ENCODE measurements at places on chromosomes 1 and 21.

DNA sequence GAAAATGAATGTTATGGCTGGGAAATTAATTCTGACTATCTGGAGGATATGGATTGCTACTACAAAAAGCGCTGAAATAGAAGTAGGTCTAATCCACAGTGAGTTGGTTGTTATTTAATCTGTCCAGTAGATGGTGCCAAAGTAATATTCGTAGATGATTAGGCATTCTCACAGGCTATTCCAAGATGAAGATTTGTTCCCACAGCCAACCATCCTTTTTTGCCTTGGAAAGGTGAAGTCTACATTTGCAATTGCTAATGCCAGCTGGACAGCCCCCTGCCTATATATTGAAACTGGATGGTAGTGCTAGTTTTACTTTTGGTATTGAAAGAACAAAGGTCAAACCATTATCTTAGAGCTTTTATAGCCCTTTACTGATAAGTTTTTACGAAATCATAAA, 43.8 kb downstream of the RBM11 start:
- peak; percentile 31 for DNase-seq

DNA sequence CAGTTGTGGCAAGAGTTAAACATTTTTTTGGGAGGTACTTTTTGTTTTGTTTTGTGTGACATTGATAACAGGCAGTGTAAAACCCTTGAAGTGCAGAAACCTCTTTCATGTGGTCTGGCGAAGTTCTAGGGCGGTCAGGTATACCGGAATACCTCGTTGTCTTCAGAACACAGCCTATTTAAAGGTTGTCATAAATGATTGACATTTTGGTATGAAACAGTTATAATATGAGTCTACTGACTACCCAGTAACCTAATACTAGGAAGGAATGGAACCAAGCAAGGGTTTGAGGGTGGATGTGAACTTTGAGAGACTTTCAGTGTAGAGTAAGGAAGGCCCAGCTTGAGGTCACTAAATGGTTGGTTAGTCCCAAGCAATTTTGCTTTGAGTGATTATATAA, 40.5 kb downstream of the PATJ start:
- peak; percentile 68 for DNase-seq

- DNase-seq, result peak; percentile 66
Observed at GRCh38 chr1:117060441-117061317, 553 bp downstream of the TTF2 start.

GRCh38 chr1:165056914-165057313, 299.6 kb downstream of the LMX1A start:
- DNase-seq, result no peak

DNA sequence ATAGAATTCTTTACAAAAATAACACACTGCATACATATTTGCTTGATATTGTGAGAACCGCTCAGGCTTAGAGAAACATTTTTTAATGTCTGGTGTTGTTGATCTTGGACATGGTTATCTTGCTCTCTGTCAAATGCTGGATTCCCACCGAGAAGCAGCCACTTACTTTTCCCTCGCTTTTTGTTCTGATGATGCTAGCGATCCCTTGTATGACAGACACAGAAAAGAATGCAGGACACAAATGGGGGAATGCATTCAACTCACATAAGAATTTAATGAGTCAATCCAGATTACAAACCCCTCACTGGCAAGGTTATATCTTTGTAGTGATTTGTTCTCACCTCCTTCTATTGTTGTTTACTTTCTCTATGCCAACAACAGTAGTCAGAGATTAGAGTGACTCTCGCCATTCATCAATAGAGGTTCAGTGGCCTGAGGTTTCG, 76.8 kb upstream of the AKT3 start:
- no peak for DNase-seq

- no peak for DNase-seq
Observed at GRCh38 chr1:183214021-183214970, 28.2 kb downstream of the LAMC2 start.

- no peak for DNase-seq
Observed at GRCh38 chr1:11564237-11564636, 85.3 kb downstream of the DISP3 start.

- no peak for DNase-seq
Observed at GRCh38 chr1:32099426-32099825, 8.4 kb upstream of the KPNA6 start.

DNA sequence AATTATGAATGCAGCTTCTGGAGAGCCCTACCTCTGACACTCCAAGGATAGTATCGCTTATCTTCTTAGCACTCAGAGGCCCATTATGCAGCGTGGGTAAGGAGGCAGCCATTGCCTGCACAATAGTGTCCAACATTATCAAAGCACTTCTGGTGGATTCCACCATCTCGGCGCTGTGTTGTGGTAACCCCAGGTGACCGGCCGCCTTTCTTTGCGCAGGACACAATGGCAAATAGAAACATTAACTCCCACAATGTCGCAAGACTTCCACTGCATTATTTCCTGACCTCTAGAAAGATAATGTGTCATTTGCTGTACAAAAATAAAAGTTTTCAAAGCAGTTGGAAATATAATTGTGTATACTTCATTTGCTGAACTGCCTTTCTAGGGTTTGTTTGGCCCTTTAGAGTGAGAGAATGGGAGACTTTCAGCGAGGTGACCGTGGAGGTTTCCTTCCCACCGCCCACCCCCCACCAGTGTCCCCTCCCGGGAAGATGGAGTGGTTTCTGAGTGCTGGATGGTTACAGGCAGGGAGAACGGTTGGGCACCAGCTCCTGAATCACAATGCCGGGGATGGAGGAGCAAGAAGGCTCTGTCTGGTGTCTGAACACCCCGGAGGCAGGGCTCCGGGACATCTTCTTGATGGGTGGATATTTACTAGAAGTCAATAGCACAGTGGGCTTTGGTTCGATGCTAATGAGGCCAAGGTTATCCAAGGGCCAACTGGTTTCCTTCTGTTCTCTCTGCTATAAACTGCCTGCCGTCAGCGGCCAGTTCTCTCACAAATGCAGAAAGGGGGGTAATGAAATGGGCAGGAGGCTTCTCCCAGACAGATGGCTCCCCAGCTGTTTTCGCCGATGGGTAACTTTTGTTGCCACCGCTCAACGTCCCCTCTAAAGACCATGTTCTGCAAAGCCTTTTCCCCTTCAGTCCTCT, 215.4 kb upstream of the PROX1 start:
- no peak for DNase-seq

- DNase-seq, result no peak
Observed at GRCh38 chr1:159943278-159943640, 2.2 kb downstream of the IGSF9 start.

GRCh38 chr1:83682132-83682531, 316.8 kb downstream of the TTLL7 start:
- no peak for DNase-seq

DNA sequence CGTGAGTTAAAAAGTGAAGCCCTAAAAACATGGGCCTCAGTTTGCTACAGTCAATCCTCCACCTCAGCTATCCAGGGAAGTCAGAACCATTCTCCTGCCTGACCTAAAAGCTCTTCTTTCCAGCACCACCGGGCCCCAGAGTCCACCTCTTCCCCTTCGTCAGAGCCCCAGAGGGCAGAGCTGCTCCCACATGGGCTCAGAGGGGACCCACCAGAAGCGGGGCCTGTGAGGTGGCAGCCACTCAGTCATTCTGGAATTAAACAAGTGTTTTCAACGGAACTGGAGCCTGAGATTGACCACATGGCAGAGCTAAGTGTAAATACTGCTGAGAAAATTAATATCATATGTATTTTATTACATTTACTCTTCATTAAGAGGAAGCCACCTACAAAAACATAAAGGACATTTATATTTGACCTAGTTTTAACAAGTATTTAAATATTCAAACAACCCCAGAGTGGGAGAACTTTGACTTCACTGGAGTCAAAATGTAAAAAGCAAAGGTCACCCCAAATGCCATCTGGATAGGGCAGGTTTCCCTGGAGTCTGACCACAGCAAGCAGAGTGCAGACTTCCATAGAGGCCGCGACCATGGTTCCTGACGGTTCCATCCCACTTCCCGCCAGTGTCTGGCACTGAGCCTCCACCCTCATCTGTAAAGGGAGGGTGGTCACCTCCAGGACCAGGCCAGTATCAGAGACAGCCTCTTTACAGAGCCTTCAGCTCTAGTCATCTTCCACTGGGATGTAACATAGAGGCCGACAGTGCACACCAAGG, 1.8 kb downstream of the SUMO3 start:
- DNase-seq, result no peak

DNA sequence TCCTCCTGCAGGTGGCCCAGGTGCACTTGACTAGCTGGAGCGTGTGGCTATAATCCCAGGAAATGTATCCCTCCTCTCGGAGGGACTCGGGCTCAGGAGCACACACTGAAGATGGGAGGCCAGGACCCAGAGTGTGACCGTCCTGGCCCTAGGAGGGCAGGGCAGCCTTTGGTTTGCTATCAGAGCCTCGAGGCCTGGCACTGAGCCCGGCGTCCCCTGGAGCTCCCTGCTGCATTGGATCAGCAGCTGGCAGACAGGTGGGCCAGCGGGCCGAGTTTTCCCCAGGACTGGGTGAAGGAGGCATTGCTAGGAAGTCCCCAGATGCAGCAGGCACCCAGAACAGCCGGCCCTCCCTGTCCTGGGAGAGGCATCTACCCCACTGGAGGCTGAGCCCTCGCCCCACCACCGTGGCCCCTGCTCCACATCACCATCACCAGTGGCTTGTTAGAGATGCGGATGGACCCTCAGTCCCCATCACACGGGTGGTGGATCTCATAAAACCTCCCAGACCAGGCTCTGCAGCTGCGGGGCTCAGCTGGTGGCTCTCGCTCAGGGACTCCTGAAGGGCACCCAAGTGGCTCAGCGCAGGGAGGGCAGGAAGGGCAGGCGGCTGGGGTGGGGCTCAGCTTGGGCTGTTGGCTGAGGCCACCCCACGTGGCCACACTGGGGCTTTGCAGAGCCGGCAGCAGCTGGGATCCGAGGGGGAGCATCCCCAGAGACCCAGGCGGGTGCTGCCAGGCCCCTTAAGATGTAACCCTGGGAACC, 32.7 kb upstream of the POFUT2 start:
- DNase-seq, result no peak

- no peak for DNase-seq
Observed at GRCh38 chr1:5896706-5897660, 95.2 kb downstream of the NPHP4 start.

- DNase-seq, result peak; percentile 86
Observed at GRCh38 chr1:23528250-23528978, 2.6 kb downstream of the E2F2 start.

DNA sequence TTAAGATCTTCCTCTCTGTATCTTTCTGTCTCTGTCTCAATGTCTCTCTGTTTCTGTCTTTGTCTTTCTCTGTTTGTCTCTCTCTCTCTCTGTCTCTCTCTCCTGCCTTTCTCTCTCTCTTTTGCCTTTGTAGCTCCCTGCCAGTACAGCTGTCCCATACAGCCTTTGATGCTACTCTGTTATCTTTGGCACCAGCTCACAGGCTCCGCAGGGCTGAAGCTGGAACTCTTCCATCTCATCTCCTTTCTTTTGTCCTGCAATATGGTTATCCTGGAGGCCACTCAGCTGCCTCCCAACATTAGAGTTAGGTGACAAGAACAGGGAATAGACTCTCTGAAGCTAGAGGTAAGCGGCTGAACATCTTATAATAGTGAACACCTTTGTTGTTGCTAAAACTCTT, 354.3 kb upstream of the NEGR1 start:
- no peak for DNase-seq

DNA sequence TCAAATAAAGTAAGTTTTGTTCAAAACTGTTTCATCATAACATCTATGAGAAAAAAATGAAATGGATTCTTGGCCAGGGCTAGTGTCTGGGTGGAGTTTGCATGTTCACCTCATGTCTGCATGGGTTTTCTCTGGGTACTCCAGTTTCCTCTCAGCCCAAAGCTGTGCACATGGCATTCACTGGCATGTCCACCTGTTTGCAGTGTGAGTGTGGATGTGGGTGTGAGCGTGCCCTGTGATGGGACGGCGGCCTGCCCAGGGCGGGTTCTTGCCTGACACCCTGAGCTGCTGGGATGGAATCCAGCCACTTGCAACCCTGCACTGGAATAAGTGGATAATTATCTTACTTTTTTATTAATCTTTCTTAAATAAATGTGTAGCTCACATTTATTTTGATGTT, 185.5 kb downstream of the RYR2 start:
- DNase-seq, result no peak

GRCh38 chr1:169086603-169087455, 19.7 kb upstream of the ATP1B1 start:
- no peak for DNase-seq

GRCh38 chr1:20476265-20477038, 9.6 kb downstream of the CAMK2N1 start:
- no peak for DNase-seq

DNA sequence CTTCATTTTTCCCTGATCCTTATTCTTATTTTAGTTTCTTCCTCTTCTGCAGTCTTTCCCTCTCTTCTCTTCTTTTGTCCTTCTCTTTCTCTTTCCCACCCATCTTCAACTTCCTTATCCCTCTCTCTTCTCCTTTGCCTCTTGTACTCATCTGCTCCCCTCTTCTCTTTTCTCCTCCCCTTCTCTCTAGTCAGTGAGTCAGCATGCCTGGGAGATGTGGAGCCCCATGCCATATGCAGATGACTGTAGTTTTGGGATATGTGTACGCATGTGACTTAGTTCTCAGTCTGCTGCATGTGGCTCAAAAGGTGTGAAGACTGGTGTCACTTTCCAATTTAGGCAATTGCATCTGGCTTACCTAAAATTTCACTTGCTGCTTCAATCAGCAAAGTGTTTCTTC, 10.4 kb downstream of the DNAJC6 start:
- no peak for DNase-seq

- no peak for DNase-seq
Observed at GRCh38 chr21:44528634-44528995, 11.4 kb downstream of the KRTAP10-1 start.

DNA sequence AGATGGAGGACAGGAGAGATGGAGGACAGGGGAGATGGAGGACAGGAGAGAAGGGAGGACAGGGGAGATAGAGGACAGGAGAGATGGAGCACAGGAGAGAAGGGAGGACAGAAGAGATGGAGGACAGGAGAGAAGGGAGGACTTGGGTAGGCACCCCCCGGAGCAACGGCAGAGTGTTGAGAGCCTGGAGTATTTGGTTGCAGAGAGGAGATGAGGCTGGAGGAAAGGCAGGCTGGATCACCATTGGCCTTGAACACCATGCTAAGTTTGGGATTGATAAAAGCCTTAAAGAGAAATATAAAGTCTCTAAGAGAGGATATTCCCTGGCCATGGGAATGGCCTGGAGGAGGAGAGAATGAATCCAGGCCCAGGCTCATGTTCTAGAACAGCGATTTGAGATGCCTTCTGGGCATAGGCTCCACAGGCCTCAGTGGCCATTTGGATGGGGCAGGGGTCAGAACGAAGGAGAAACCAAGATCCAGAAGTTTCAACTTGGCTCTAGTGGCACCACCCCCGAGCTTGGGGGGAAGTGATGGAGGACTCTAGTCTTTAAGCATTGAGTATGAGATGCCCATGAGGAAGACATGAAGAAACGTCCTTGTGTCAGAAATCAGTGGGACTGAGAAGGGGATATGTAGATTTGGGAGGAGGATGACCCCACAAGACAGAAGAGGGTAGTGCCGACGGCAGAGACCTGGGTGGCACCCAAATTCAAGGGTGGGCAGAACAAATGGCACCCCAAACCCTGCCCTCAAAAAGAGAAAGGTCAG, 47.9 kb upstream of the EDN2 start:
- no peak for DNase-seq
